ENCODE measurements at places on chromosomes 5 and 9.

DNA sequence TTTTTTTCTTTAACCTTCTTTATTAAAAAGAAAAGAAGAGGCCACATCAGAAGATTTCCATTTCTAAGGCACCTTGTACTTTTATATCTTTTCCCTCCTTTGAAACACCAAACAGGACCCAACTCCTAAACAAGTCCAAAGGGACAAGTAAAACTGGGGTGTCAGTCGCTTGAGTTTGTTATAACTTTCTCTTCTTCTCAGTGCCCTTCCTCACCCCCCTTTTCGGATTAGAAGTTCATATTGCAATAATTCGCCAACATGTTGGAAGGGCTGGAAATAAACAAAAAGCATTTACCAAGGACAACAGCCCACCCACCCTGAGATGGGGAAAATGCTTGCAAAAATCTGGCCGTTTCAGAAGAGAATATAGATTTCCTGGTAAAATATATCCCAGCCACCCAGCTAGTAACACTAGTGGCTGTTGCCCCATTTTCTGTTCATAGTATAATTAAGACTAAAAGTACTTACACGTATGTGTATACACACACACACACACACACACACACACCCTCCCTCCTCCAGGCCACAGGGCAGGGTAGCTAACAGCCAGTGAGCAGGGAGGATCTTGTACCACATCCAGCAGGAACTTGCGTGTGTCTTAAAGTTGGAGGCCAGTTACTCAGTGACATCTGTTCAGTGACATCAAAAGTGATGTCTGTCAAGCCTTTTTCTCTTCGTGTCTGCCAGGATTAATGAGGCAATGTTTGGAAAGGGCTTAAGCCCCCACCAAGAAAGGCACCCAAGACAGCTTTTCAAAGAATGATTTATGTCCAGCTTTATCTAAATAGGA, 149.1 kb upstream of the KLF4 start:
- DNase-seq: no peak

DNA sequence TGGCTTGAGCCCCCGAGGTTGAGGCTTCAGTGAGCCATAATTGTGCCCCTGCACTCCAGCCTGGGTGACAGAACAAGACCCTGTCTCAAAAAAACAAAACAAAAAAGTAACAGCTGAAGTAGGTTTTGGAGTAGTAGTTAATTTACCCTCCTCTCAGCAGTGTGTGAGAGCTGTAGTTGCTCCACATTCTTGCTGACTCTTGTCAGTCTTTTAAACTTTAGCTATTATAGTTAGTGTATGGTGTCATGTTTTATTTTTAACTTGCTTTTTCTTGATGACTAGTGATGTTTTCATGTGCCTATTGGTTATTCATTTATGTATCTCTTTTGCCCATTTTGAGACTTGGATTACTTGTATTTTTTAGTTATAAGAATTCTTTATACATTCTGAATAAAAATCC, 52.9 kb upstream of the DHFR start:
- DNase-seq: no peak

- no peak for DNase-seq
Observed at GRCh38 chr5:102638316-102638715, 116.8 kb upstream of the PAM start.

DNA sequence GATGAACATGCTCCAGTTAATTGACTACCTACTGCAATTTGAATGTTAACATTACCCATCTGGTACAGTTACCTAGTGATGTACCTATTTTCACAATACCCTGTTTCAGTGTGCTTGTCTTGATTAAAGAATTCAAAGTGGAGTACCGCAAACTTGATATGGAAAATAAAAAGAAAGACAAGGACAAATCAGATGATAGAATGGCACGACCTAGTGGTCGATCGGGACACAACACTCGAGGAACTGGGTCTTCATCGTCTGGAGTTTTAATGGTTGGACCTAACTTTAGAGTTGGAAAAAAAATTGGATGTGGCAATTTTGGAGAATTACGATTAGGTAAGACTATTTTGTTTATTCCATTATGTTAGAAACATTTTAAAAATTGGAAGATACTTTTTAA, 33.5 kb downstream of the CSNK1G3 start:
- DNase-seq: no peak

GRCh38 chr9:109730228-109730627, 49.8 kb upstream of the PALM2AKAP2 start:
- DNase-seq: no peak

- no peak for DNase-seq
Observed at GRCh38 chr5:157382996-157383800, 76.8 kb upstream of the NIPAL4 start.

- DNase-seq: no peak
Observed at GRCh38 chr5:37198842-37199241, 50.3 kb downstream of the CPLANE1 start.

DNA sequence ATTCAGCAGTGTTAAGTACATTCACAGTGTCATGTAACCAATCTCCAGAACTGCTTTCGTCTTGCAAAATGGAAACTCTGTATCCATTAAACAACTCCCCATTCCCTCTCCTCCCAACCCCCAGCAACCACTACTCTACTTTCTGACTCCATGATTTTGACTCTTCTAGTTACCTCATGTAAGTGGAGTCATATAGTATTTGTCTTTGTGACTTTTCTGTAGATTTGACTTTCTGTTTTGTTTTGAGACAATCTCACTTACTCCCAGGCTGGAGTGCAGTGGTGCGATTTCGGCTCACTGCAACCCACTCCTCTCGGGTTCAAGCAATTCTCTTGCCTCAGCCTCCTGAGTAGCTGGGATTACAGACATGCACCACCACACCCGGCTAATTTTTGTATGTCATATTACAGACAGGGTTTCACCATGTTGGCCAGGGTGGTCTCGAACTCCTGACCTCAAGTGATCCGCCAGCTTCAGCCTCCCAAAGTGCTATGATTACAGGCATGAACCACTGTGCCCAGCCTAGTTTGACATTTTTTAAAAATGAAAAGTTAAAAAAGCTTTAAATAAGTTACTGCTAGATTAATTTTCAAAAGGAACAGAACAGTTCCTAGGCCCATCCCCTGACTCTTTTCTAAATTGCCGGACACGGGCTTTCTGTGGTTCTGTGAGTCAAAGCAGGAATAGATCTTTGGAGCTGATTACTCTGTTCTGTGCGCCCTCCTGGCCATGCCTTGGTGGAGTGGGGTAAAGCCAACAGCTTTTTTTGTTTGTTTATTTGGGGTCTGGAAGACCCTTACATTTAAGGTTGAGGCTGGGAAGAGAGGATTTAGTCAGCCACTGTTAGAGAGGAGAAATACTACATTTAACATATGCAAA, 59.3 kb downstream of the RALGPS1 start:
- no peak for DNase-seq

DNA sequence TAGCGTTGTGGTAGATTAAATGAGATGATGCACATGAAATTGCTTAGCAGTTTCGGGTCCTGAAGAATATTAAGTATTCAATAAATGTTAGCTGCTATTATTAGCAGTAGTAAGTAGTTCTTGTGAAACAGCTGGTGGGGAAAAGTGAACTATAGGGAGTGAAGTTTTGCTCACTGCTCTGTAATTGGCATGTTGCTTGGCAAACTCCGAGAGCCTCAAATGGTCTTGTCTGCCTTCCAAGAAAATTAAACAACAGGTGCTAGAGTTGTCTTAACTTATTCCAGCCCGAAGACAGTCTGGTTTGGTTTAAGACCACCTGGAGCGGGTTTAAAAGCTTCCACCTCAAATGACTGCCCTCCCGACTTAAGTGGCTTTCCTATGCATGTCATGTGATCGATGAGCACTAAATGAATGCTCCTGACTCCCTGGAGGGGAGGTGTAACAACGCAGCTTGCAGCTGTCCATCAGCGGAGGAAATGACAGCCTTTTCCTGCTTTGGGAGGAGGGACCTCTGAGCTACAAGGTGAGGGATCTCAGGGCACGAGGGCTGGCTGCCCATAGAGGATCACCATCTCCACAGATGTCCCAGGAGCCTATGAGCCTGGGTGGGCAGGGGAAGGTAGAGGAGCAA, 202.9 kb upstream of the PANK3 start:
- DNase-seq: no peak

GRCh38 chr9:130296783-130297055, 31.2 kb downstream of the HMCN2 start:
- DNase-seq: no peak

DNA sequence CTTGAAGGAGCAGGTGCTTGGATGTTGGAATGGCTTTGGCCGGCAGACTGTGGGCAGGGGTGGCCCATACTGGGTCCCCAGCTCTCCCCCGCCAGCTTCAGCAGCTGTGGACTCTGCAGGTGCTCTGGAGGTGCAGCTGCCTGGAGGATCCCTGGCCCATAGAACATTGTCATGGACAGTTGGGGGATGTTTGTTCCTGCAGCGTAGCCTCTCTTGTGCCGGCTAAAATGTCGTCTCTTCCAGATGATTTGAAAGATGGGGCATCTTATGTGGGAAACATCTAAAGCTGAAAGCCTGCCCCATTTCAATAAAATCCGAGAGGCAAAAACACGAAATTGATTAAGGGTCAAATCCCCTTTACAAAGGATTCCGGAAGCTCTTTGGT, 13.5 kb upstream of the SLC6A19 start:
- DNase-seq: no peak

DNA sequence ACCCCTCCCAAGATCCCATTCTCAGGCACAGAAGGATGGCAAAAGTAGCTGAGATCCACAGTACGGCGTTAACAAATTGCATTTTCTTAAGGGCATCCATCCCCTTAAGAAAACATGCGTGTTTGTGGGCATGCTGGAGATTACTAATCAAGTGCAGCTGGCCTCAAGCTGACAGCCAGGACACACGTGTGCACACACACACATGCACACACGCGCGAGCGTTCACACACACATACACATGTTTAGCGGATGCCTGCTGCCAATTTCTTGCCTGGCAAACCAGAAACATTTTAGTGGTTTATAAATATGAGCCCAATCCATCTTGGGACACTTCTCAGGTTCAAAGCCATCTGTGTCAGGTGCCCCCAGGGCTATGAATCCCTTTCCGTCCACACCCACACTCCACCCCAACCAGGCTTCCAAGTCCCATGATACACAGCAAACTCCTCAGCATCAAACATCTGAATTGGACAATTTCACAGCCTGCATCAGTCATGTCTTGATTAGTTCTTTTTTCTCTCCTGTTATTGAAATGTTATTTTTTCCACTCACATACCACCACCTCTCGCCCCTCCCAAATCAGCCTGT, 23.5 kb upstream of the SMIM23 start:
- no peak for DNase-seq

All from CD4-positive, alpha-beta T cell treated with Interleukin-6 at 100 ng/mL for 8 hours (primary cell).